ENCODE measurements at places on chromosomes 11 and 22.

DNA sequence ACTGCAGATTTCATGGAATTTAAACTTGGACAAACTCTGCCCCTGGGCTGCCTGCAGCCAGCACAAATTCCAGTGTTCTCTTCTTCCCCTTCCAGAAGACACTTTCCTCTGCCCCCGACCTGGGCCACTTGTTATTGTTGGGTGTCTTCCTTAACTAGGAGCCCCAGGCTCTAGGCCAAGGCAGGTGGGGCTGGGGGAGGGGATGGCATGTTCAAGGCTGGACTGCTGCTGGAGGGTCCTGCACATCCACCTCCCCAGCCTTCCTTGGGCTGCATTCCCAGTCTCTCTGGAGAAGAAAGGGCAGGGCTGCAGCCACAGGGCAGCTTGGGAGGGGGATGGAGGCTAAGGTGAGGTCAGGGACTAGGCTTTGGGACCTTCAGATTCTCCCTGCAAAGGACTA, 11.5 kb upstream of the SLC22A6 start:
- DNase-seq, result no peak

DNA sequence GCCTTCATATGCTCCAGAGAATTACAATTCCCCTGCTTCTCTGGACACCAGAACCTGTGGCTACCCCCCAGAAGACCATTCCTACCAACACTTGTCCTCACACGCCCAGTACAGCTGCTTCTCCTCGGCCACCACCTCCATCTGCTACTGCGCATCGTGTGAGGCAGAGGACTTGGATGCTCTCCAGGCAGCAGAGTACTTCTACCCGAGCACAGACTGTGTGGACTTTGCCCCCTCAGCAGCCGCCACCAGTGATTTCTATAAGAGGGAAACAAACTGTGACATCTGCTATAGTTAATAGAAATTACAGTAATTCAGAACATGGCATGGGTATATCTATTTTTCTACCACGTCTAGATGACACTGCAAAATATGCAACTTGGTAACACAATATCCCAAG, 9.8 kb downstream of the POU2AF3 start:
- no peak for DNase-seq

GRCh38 chr22:27772984-27773498, 28.5 kb downstream of the MN1 start:
- DNase-seq, result no peak

- no peak for DNase-seq
These were observed 1.7 kb downstream of the BRMS1 start for GRCh38 chr11:66343176-66343575.

GRCh38 chr11:23604966-23605365, 744.7 kb upstream of the CCDC179 start:
- no peak for DNase-seq

GRCh38 chr11:121610706-121611105, 157.9 kb upstream of the SORL1-AS1 start:
- DNase-seq, result no peak

GRCh38 chr11:44068180-44068579, 2.1 kb downstream of the ACCS start:
- no peak for DNase-seq

DNA sequence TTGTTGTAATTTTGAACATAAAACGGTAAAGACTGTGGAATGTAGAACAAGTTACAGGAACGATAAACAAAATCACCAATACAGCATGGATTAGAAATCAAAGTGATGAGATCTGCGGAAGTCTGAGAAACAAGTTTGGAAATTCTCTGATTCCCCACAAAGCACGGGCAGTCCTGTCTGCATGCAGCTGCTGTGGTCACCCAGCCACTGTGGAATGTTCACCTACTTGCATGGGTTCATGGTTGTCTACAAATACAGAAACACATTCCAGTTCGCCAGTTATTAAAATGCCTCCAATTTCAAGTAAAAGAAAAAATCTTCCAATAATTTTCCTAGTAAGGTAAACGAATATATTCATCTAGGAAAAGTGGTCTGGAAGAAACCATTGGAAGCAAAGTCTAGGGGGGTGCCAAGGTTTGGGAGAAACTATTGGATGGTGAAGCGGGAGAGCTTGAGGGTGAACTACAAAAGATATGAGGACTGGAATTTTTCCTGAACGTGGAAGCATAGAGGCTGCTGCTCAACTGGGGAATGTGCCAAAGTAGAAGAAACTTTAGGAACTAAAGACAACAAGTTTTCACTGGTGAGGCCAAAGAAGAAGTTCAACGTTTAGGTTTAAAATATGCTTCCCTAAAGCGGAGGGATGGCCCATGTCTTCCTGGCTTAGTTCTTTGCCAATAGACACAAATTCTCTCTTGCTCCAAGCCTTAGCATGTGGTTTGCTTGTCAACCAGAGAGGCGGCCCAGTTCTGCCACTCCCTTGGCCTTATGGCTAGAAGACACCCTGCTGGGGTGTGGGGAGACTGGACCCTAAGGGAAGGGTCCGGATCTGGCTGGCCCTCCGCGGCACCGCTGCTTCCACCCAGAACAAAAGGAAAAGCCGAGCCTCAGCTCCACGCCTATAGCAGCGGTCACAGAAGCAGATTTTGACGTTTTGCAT, 70.2 kb downstream of the CTTN start:
- DNase-seq, result no peak

- no peak for DNase-seq
These were observed 15.6 kb upstream of the C11orf91 start for GRCh38 chr11:33716243-33716642.

GRCh38 chr11:46039990-46040389, 81.3 kb downstream of the PHF21A start:
- no peak for DNase-seq

DNA sequence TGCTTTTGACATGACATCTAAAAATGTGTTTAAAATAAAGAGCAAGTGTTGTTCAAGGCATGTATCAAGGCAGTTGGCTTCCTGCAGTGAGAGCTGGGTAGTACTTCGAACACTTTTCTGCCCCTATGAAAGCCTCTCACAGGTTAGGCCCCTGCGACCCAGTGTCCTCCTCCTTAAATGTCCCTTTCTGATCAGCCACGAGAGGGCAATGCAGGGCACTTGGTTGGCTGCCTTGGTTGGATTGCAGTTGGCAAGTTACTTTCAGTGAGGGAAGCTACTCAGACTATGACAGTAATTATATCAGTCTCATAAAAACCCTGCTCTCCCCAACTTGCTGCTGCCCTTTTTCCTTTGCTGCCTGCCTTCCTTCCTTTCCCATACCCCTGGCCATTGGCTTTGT, 743.8 kb downstream of the NTM start:
- no peak for DNase-seq

- DNase-seq, result no peak
These were observed 534.3 kb upstream of the LARGE1 start for GRCh38 chr22:34454598-34454997.

GRCh38 chr11:27717377-27717776, 17.1 kb upstream of the BDNF start:
- DNase-seq, result no peak

DNA sequence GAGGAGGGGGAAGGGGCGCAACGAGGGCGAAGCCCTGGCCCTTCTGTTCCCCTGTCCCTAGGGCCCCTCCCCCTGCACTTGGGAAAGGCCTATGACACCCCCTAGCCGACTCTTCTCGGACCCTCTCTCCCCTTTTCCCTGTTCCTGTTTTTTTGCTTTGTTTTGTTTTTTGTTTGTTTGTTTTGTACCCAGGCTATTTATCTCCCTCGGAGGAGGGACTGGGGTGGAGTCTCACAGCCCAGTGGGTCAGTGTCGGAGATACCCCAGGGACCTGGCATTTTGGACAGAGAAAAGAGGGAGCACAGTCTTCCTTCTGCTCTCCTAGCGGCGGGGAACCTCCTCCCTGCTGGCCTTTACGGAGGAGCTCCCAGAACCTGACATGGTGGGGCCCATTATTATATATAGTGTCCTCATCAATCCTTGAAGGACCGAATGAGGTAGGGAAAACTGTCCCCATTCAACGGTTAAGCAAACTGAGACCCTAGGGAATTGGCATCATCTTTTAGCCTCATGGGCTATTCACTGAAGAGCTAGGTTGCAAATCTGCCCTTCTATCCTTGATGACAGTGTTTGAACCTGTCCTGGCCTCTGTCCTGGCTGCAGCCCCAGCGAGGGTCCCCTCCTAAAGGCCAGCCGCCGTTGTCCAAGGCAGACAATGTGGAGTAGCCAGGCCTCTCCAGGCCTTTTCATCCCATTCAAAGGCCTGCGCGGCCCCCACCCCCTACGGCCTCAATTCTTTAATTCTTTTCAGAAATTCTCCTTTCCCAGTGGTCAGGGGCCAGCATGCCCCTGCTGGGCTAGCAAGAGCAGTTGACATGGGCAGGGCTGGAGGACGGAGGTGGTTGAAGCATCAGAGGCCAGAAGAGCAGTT, 911 bp downstream of the EMID1 start:
- no peak for DNase-seq

GRCh38 chr11:35943309-35943708, 553 bp upstream of the LDLRAD3 start:
- DNase-seq, result no peak

GRCh38 chr11:86370171-86370570, 4.5 kb upstream of the CCDC81 start:
- DNase-seq, result no peak

- no peak for DNase-seq
These were observed 530.6 kb downstream of the MN1 start for GRCh38 chr22:27270818-27271510.

GRCh38 chr22:20490941-20491307, 4.7 kb downstream of the KLHL22 start:
- DNase-seq, result no peak

DNA sequence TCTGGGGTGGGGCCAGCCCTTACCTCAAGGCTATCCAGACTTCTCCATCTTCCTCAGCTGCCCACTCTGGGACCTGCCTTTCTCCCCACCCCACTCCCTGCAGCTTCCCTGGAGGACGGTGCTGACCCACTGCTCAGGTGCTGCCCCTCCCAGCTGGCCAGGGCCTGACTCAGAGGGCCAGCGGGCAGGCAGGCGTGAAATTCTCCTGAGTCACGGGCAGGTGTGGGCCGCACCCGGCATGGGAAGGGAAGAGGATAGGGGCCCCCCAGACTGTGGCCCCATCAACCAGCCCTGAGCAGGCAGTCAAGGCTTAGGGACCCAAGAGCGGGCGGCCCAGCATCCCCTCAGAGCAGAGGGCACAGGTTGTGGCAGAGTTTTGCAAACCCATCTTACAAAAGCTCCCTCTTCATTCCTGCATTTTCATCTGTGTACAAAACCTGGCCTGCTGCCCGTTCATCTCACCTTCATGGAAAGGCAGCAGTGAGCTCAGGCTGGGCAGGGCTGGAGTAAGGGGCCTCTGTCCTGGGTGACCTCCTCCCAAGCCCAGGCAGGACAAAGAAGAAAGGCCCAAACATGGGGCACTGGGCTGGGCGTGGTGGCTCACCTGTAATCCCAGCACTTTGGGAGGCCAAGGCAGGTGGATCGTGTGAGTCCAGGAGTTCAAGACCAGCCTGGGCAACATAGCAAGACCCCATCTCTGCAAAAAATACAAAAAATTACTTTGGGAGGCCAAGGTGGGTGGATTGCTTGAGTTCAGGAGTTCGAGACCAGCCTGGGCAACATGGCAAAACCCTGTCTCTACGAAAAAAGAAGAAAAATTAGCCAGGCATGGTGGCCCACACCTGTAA, 6.1 kb downstream of the RHOD start:
- no peak for DNase-seq

- peak; percentile 12 for DNase-seq
These were observed 37.3 kb downstream of the GALNT18 start for GRCh38 chr11:11584530-11584810.

DNA sequence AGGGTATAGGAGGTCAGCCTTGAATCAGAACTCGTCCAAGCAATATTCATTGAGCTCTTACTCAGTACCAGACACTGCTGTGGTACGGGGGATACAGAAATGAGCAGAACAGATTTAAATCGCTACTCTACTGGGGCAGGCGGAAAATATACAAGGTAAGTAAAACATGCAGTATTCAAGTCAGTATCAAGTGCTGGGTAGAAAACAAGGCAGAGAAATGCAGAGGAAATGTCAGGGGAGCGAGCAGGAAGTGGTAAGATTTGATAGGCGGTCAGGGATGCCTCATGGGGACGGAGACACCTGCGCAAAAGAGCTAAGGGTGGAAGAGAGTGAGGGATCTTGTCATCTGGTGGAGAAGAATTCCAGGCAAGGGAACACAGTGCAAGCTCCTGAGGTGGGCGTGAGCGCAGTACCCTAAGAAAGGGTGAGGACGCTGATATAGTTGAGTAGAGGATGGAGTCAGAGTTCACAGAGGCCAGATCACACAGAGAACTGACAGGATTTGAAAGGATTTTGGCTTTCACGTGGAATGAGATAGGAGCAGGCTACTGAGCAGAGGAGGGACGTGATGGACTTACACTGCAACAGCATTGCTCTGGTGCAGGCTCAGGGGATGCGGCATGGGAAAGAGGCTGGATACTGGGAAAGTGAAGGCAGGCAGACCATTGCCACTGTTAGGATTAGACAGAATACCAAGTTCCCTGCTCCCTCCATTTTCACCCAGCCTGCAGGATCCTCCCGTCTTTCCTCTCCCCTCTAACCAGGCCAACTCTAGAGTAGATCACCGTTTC, 35.8 kb downstream of the SC5D start:
- no peak for DNase-seq

DNA sequence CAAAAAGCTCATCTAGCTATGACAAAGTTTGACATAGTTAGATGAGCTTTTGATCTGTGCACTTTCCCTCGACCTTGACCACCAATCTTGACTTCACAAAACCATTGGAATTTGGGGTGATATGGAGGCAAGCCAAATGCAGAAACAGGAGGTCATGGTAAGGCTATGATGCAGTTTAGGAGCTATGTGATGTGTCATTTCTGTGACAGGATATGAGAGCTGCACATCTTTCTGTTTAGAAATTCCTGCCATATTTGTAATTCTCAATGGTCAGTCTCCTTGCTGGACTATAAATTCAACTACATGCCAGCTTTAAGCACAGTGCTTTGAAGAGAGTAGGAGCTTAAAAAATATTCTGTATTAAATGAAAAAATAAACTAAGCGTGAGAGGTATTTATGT, 12.9 kb downstream of the OR51B6 start:
- DNase-seq, result no peak

- no peak for DNase-seq
These were observed 699.1 kb upstream of the ARHGAP42 start for GRCh38 chr11:99987821-99988470.

DNA sequence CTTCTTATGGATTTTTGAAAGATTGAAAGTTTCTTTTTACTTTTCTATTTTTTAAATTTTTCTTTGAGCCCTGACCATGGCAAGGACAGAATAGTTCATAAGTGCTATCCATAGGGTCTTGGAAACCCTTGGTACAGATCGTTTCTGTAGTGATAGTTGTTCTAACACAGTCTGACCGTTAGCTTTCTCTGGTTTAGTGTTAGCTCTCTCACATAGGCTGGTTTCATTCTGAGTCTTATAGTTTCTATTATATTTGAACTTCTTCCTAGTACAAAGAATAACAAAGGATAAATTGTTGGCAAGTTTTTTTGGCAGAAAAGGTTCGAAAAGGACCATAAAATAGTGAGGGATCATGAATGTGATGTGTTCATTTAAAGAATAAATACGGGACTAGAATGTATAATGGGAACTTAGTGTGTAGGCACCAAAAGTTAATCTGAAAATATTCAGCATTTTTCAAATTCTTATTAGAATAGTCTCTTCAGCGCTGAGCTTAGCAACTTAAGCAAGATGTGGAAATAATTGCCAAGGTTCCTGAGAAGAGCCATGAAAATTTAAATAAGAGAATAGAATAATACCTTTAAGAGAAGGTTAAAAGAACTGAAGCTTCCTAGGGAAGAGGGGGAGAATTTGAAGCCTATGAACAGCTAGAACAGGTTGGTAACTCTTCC, 24.1 kb downstream of the FDX1 start:
- no peak for DNase-seq
